ENCODE measurements at places on chromosomes 1 and 21.

GRCh38 chr1:103416681-103417286 is 108.7 kb upstream of the RNPC3 start:
- DNase-seq = no peak

DNA sequence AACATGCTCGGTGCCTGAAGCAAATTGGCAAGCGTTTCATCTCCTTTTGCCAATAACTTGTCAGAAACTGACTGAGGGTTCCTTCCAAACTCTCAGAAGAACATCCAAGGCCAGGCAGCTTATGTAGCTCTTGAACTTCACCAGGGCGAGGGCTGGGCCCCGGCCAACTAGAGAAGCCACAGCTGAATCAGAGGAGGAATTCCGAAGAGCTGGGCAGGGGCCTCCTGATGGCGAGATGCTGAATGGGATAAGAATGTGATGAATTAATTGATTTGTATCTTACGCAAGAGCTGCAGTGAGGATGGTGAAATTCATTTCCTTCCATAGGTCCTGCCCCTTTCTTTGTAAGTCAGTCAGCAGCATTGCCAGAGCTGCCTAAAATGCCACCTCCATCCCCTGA is 345.8 kb downstream of the KIF26B start:
- DNase-seq = no peak

DNA sequence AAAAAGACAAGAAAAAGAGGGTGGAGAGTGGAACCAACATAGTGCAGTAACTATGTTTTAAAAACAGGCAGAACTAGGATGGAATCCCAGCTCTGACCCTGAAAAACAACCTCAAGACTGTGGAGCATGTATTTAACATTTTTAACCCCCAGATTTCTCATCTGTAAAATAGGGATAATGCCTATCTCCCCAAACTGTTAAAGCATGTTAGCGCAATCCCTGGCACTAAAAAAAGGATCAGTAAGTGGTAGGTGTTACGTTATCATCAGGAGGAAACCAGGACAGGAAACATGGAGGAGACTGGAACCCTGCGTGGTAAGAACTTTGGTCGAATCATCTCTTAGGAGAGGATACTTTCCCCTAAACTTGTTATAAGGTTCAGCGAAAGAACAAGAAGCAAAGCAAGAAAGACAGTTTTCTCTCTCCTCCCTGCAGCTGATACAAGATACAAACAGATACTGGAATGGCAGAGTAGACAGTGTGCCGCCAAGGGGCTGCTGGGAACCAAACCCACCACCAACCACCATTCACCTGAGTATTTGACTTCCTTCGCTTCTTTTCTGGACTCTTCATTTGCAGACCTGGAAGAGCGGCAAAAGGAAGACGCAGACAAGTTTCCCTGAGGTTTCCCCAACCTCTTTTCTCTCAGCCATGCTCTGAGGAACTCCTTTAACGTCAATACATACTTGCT is 991 bp downstream of the PYGO2 start:
- DNase-seq = no peak

- no peak for DNase-seq
These were observed 10.7 kb downstream of the PIGR start for GRCh38 chr1:206935491-206936067.

- no peak for DNase-seq
These were observed 58.7 kb upstream of the LRRN2 start for GRCh38 chr1:204744107-204744779.

DNA sequence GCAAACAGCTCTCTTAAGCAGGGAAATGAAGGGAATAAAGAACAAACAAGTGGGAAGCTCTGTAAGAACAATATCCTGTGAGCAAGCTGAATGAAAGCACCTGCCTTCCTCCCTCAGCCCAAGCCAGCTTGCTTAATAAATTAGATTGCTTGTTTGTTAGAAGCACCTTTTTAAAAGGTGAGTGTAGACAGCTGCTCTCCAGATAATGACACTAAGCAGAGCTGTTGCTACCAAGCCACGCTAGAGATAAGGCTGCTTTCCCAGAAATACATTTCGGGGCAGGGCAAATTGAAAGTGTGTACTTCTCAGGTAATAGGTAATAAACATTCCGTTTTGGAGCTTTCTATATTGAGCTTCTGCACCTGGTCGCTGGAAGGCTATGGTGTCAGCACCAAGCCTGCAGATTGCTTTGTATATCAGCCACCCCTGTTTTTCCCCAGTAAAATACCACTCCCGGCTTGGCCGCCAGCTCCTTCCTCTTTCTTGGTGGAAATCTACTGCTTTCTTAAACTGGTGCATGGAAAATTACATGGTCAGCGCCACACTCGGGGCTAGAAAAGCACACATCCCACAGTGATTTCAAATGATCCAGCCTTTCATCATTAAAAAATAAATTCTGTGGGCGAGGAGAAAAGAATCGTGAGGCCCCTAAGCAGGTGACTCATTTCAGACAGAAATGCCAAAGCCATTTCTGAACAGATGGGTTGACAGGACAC is 151.3 kb downstream of the ETS2 start:
- no peak for DNase-seq

DNA sequence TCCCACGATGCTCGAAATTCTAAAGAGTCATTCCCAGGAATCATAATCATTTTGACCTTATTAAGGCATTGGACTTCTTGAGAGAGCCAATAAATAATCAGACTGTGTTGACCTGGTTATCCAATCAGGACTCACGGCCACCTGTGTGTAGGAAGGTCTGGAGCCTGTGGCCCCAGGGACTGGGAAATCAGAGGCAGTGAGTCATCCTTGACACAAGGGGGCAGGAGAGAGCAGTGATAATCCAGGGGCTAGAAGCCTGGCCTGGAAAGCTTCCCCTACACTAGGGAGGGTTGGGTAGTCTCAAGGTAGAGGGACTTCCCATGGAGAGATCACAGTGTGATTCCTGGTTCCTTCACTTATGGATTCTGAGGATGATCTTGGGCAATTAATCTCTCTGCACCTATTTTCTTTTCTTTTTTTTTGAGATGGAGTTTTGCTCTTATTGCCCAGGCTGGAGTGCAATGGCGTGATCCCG is 4.7 kb downstream of the MR1 start:
- DNase-seq = no peak

DNA sequence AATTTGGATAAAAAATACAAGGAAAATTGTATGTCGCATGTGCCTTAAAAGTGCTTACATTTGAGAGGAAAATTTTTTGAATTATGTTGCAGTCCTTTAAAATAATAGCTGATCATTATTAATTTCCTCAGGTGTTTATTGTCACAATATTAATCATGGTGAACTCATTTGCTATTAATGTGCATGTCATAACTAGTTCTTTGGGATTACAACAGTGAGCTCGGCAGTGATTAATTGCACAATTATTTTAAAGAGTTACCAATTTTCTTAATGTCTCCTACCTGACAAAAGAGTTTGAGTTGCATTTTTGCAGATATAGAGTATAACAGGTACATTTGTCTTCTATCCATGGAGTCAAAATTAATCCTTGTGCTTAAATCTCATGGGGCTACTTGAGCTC is 854.3 kb downstream of the BRINP3 start:
- DNase-seq = no peak

- no peak for DNase-seq
These were observed 100.9 kb upstream of the MARK1 start for GRCh38 chr1:220426989-220427388.

GRCh38 chr21:42073145-42074099 is 2.3 kb downstream of the UMODL1 start:
- DNase-seq = no peak

DNA sequence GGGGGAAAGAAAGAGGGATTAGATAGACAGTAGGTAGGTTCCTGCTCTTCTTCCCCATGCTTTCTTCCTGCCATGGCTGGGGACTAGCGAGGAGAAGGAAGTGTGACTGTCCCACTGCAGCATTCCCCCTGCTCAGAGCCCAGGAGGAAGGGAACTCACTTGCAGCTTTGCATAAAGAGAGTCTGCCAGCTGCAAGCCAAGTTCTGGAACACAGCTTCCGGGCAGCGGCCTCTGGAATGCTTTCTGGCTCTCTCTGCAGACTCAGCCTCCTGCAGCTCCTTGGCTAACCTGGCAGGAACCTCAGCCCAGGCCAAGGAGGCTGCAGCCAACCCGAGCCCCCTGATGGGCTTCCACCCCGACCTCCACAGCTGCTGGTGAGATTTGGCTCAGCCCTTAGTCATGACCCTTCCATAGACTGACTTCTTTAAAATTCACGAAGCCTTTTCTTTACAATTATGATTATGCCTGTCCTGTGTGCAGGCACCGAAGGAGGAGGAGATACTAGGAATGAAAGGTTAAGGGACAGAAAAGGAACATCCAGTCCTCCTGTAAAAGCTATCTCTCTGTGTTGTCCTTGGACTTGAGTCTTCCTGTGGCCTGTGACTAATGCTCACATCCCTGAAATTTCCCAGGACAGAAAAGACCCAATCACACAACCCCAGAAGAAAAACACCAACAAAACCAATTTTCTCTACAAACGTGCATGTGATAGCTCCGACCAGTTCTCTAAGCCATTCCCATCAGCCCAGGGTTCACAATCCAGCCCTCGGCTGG is 108.2 kb upstream of the OLIG2 start:
- no peak for DNase-seq

DNA sequence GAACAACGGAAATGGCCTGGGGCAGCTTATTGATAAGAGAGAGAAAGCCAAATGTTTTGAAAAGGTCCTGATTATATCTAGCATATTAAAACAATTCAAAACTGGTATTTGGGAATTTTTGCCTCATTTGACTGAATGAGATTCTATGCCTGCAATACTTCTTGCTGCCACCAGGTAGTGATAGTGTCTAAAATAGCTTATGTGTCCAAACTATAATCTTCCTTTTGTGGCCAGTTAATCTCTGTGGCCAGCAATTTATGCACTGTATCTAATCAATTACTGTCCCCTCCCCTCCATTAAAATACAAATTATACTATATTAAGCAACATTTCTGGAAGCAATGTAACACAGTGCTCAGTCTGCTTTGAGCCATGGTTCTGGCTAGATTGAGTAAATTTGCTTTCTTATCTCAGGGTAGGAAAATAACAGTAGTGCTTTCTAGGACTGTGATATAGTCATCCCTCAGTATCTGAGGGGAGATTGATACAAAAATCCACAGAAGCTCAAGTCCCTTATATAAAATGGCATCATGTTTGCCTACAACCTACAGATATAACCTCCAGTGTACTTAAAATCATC is 91.8 kb downstream of the FOXD2 start:
- DNase-seq = no peak

DNA sequence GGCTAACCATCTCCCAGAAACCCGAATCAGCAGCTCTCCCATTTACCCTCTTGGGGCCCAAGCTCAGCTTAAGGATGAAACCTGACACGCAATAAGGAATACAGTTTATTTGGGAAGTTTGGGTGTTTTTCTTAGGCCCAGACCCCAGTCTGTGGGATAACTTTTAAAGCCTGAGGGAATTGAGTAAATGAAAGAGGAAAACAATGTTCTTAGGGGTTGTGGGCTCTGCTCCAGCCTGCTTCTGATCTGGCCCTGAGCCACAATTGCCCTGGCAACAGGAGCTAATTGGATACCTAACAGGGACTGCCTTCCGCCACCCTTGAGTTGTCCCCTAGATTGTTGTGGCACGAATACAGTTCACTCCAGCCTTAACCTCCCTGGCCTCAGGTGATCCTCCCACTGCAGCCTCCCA is 20.1 kb downstream of the DYRK3 start:
- no peak for DNase-seq

DNA sequence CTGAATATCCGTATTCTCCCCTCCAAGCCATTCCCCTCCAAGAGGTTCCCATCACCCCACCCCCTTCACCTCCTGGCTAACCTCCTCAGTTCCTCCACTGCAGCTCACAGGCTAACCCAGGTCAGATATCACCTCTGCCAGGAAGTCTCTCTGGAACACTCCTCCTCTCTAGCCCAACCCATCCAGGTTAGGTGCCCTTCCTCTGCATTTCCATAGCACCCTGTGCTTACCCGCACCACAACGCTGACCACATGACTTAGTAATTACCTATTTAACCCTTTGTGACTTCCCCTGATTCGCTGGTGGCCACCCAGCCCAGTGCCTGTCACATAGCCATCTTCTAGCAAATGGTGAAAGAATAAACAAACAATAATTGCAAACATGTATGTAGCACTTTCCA is 49.5 kb upstream of the IFFO2 start:
- DNase-seq = no peak

GRCh38 chr1:91537281-91537986 is 36.8 kb downstream of the CDC7 start:
- DNase-seq = no peak

DNA sequence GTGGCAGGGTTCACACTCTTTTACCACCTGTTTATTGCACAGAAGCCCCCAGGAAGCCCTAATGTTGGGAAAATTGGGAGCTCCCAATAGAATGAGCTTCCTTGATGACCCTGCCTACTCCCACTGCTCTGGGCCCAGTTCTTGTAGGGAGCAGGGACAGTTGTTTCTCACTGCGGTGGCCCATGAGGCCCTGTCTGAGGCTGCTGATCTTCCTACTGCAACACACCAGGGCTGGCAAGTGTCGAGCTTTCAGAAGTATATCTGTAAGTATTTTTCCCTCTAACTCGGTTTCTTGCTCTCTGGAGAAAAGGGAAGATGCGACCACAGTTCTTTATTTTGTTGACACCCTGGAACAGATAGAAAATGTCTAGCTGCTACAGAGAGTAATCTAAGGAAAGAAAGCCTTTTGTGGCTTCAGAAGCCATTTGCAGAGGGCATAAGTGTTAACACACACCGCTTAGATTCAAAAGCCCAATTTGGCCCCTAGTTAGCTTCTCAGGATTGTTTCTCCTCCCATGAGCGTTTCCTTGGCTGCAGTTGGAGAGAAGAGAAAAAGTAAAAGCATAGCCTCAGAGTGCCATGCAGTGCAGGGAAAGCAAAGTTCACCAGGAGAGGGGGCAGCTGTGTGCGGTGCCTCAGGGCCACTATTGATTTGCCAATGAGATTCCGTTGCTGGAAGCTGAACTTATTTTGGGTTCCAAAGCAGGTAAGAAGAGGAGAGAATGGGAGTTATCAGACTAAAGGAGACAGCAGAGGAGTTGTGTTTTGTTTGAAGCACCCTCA is 102.6 kb downstream of the SELENOF start:
- no peak for DNase-seq

DNA sequence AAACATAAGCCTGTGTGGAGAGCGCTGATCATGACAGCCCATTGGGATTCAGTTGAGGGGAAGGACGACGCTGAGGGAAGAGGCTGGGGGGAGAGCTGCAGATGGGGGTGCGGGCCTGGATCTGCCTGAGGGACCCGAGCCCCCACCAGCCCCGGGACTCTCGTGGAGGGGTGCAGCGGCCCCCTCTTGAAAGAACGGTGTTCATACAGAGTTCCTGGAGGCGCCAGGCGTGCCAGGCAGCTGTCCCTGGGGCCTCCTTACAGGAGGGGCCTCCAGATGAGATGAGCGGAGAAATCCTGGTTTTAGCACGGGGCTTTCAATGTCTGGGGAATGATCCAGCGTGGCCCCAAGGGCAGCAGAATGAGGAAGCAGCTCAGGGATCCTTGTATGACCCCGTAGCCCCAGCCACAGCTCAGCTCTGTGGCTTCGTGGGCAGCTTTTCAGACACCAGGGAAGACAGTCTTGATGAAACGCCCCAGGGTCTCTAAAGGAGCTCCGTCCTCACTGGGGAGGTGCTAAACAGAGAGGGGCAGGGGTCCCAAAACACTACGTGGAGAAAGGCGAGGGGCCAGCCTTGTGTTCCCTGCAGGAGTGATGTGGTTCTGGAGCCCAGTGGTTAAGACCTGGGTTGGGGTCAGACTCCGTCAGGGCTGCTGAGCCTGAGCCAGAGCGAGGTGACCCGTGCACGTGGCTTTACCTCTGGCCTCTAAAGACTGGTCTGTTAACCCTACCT is 7.2 kb upstream of the DSCAM start:
- DNase-seq = no peak
